T follicular helper cell (primary cell): ENCODE measurements at places on chromosomes 3 and 15.

GRCh38 chr3:159919873-159920272 is 68.8 kb upstream of the IL12A start:
- DNase-seq, result no peak

DNA sequence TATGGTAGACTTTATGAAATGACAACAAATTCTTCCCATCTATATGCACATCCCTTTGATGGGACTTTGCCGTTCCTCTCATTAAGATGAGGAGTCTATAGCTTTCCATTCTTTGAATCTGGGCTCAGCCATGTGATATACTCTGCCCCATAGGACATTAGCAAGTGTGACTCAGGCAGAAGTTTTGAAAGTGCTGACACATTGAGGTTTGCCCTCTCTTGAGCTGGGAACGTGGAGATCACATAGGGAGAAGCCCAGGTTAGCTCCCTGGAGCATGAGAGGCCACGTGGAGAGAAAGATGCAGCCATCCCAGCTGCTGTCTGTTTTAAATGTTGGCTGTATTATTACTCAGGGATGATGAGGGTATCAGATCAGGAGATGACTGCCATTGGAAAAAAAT is 67.7 kb upstream of the OXTR start:
- DNase-seq, result no peak

- DNase-seq, result no peak
Observed at GRCh38 chr15:82674873-82675272, 27.7 kb upstream of the CPEB1 start.

DNA sequence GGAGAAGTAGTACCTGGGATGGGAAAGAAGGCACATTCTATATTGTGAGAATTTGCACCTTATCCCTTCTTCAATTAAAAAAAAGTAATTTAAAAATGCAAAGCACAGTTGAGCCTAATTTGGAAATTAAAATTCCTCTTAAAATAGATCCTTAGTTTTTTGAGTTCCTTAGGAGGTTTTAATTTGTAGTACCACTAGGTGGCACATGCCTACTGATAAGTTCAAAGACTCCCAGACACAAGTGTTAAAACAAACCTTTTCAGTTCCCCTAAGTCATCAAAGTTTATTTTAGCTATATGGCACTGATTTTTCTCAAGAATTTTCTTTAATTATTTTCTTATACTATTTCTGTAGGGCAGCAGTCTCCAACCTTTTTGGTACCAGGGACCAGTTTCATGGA is 127.6 kb upstream of the AZI2 start:
- no peak for DNase-seq

GRCh38 chr15:74680456-74680855 is 15.4 kb downstream of the EDC3 start:
- DNase-seq, result no peak

- DNase-seq, result no peak
Observed at GRCh38 chr3:104903064-104903463, 463.6 kb upstream of the ALCAM start.

- no peak for DNase-seq
Observed at GRCh38 chr15:101237251-101237650, 14.6 kb downstream of the CHSY1 start.

GRCh38 chr15:48058371-48058770 is 62.4 kb upstream of the SLC24A5 start:
- no peak for DNase-seq

- DNase-seq, result no peak
Observed at GRCh38 chr3:86985181-86985826, 5.6 kb downstream of the VGLL3 start.

GRCh38 chr3:132758740-132759139 is 36.5 kb upstream of the NPHP3 start:
- DNase-seq, result no peak

GRCh38 chr3:6165951-6166350 is 695.0 kb upstream of the GRM7 start:
- DNase-seq, result no peak

GRCh38 chr3:193553586-193553985 is 1.1 kb downstream of the ATP13A4 start:
- no peak for DNase-seq

GRCh38 chr3:111591555-111591954 is 3.6 kb downstream of the ZBED2 start:
- DNase-seq, result no peak

DNA sequence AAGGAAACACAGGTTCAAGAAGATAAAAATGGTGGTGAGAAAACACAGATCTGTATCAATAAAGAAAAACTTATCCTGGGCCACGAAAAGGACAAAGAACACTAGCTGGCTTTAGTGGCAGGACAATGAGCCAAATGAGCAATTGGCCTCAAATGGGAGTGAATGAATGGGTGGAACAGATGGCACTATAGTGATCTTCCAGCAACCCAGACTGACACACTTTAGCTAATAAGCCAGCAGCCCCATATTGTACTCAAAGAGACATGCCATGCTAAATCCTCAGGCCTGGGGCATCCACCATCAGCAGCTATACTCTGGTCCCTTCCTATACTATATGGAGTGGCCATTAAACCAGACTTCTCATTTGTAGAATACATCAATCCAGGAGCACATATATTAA is 60.0 kb upstream of the GADL1 start:
- DNase-seq, result no peak

GRCh38 chr3:113255100-113255853 is 43.9 kb downstream of the BOC start:
- no peak for DNase-seq

- DNase-seq, result no peak
Observed at GRCh38 chr3:4407941-4408340, 59.1 kb downstream of the SUMF1 start.

GRCh38 chr3:179473565-179473964 is 22.3 kb upstream of the GNB4 start:
- no peak for DNase-seq

- no peak for DNase-seq
Observed at GRCh38 chr3:113719758-113720157, 23.3 kb upstream of the USF3 start.

- no peak for DNase-seq
Observed at GRCh38 chr3:10508619-10509260, 3.4 kb upstream of the ATP2B2 start.

DNA sequence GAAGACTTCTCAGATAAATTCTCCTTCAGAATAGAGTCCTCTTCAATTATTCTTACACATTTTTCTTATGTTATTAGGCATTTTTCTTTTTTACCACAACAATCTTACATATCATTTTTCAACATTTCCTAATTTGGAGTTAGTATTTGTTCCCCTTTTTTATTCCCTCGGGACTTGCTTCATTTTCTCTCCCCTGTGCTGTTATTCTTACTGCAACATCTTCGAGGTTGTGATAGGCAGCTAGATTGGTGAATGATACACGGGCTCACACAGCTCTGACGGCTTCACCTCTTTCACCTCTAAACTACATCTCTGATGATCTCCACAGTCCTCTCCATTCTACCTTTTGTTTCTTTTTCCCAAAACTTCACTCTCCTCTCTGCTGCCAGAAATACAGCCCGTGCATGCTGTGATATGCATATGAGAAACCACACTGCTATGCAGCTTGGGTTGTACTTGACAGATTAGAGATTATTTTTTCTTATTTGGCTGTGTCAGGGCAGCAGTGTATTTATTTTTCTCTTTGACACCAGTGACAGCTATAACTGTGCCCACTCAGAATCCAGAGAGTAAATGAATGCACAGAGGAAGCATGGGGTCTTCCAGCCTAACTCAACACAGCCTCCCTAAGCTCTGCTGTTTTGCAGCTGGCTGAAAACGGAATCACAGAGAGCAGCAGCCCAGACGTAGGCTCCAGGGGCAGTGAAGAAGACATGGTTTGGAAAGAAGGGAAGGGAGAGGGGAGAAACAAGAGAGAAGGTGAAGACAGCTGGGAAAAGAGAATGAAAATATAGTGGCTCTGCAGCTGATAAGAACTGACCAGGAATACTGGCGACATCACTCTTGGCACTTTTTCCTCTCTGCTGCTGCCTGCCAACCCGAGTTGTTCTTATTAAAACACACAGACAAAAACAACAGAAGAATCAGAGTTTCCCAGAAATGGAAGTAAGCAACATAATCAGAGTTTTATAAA is 61.8 kb downstream of the SLC9A9 start:
- DNase-seq, result no peak

DNA sequence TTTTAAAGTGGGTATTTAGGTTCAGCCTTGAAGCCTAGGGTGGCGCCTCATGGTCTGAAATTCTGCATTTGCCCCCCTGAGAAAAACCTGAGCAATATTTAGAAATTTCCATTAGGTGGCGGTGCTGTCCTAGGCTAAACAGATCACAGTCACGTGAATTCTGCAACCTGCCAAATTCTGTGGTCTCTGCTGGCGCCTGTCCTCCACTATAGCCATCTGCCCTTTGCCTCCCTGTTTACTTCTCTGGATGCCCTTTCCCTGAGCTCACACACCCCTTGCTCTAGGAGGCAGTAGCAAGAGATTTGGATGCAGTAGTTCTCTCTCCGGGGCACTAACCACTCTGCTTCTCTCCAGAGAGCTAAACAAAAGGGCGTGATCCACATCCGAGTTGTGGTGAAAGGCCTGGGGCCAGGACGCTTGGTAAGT is 9.1 kb downstream of the MRPS11 start:
- DNase-seq, result no peak

- no peak for DNase-seq
Observed at GRCh38 chr3:78764634-78765033, 1003.2 kb downstream of the ROBO1 start.

DNA sequence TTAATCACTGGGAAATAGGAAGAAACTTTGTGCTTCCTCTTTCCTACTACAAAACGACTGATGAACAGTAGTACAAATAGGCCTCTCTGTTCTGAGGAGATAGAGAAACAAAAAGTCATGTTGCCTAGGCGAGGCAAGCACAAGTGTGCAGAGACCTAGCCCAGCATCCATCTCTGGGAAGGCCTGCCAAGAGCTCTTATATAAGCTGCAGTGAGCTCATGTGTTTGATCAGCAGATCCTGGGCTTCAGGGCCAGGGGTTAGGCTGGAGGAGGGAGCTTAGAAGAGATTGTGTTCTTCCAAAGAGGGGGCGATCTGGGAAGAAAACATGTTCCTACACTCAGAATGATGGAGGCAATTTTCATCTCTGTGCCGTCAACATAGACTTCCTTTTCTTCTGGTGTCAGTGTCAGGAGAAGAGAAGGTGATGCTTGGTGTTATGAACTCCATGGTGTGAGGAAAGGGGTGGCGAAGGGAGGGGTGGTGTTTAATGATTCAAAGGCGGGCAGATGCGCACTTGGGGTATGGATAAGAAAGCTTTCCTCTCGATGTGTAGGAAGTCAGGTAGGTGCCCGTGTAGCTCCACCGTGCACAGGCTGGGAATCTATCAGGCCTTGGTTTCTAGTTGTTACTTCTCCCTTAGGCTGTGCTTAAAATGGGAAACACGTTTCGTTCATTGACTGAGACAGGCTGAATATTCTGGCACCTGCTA is 29.5 kb upstream of the ETV5 start:
- DNase-seq, result no peak

- no peak for DNase-seq
Observed at GRCh38 chr15:81865850-81866537, 179.8 kb downstream of the MEX3B start.

- no peak for DNase-seq
Observed at GRCh38 chr3:21914451-21914850, 163.4 kb upstream of the ZNF385D start.

DNA sequence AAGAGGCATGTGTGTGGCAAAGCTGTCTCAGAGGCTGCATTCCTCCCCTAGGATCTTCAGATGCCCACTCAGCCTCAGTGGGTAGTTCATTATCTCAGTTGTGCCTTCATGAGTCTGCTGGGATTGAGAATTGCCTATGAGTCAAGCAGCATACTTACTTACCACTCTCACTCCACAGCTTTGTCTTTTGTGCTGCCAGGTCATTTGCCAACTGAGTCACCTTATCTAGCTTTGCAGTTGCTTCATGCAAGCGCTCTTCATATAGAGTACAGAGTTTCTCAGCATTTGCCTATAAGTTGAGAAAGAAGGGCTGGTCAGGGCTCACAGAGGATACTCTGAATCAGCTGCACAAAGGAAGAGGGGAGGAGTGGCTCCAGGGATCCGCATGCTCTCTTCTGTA is 89.5 kb downstream of the MYH15 start:
- no peak for DNase-seq

DNA sequence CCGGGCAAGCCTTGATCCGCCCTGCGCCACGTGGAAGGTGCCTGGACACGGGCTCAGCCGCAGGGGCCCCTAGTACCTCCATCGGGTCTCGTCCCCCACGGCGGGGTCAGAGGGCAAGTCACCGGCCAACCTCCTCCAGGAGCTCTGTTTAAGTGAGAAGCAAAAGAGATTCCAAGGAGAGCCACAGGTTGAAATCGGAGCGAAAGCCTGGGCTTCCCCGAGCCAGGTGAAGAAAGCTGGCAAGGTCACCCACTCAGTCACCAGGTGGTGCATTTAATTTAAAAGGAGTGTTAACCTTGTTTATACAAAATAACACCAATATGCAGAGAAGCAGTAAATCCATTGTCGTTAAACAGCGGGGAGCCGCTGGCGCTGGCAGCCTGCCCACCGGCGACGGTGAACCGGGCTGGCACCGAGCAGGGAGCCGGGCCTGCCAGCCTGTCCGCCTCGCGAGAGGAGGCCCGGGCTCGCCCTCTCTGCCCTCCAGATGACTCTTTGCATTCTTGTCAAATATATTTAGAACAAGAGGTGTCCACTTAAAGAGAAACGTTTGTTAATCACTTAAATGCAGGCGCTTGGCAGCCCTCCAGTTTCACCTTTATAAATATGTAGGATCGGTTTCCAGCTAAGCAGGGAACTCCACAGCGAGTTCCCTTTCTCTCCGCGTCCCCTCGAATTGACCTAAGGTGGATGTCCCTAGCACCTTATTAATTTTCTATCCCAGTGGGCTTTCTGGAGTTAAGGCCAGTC is 277.3 kb upstream of the NR2F2 start:
- no peak for DNase-seq

DNA sequence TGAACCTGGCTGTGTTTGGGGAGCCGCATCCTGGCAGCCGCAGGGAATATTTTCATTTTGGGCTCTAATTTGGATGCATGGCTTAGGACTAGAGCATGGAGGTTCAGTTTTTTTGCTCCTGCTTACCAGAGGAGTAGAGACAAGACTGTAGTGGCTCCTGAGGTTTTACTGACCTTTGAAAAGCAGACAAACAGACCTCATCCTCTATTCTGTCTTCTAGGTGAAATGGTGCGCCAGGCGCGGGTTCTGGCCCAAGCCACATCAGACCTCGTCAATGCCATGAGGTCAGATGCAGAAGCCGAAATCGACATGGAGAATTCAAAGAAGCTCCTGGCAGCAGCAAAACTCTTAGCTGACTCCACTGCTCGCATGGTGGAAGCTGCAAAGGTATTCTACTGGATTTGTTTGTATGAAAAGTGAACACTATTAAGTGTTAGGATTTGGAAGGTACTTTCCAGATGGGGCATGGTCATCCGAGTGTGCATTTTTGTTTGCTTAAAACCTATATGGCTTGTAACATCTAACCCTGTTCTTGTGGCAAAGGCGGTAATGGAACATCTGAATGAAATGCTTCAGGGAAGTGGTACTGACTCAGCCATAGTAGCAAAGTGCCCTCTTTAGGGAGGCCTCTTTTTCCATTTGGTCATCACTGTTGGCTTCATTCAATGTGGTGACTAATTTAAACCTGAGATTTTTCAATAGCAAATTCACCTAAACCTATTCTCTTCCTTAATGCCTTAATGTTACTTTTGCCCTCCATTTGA is 330.7 kb upstream of the TPM1 start:
- no peak for DNase-seq

GRCh38 chr3:115517457-115518050 is 105.8 kb upstream of the GAP43 start:
- no peak for DNase-seq
